ENCODE measurements at places on chromosomes 4 and X.

DNA sequence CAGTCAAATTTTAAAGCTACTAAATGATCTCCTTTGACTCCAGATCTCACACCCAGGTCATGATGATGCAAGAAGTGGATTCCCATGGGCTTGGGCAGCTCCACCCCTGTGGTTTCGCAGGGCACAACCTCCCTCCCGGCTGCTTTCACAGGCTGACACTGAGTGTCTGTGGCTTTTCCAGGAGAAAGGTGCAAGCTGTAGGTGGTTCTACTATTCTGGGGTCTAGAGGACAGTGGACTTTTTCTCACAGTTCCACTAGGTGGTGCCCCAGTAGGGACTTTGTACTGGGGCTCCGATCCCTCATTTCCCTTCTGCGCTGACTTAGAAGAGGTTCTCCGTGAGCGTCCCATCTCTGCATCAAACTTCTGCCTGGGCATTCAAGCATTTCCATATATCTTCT, 845.2 kb downstream of the PCDH18 start:
- no peak for DNase-seq

GRCh38 chrX:18545771-18546170, 120.4 kb downstream of the CDKL5 start:
- no peak for DNase-seq

GRCh38 chr4:81745050-81745449, 273.3 kb upstream of the RASGEF1B start:
- no peak for DNase-seq

- DNase-seq, result no peak
Observed at GRCh38 chr4:163622379-163623035, 128.0 kb downstream of the TMA16 start.

- no peak for DNase-seq
Observed at GRCh38 chrX:129188231-129188630, 335.1 kb downstream of the SMARCA1 start.

DNA sequence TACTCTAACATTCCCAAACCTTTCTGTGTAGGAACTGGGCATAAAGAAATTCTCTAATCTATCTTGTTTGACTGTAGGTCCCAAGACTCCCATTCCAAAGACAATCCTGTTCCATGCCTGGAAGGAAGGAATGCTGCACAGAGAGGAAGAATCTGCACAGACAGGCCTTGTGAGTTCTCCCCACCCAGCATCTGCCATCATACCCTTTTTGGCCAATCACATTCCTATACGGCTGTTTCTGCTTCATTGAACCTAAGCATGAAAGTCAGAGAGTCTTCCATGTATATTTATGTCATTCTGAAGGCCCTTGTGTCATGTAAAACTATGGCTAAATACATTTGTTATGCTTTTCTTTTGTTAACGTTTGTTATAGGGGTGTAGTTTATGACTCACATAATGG, 667.7 kb upstream of the IGFBP7 start:
- no peak for DNase-seq

GRCh38 chr4:24607334-24607733, 23.0 kb upstream of the DHX15 start:
- DNase-seq, result no peak

DNA sequence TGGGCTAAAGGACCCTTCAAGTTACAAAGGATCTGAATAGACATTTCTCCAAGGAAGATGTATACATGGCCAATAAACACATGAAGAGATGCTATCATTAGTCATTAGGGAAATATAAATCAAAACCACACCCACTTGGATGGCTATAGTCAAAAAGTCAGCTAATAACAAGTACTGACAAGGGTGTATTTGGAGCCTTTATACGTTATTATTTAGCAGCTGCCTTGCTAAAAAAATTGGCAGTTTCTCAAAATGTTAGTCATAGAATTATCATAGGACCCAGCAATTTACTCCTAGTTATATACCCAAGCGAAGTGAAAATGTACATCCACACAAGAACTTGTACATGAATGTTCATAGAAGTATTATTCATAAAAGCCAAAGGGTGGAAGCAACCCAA, 112.7 kb upstream of the DUSP21 start:
- DNase-seq, result no peak

GRCh38 chr4:41060352-41061334, 153.7 kb downstream of the APBB2 start:
- DNase-seq, result no peak

DNA sequence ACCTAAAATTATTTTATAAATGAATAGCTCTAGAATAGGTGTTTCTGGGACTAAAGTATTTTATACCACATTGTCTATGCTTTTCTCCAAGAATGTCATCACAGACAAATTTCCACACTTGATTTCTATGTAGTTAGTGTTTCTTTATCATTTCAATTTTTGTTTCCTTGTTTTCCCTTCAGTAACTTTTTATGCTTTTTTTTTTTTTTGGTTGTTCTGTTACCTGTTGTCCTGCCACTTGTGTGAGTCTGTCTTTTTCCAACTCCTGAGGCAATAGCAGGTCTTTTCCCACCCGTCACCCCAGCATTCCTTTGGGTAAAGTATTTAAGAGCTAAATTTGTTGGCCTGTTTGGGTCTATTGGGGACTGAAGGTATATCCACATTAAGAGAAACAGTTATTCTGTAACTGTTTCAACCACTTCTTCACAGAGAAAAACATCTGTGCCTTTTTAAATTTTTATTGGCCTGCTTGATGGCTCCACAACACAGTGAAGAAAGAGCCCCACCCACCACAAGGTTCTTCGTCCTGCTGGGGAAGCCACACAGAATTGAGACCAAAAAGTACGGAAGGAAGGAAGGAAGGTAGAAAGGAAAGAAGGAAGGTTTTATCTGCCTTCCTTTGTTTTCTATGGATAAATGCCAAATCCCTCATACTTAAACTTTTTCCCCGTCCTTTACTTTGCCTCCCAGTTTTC, 17.7 kb upstream of the GPC3 start:
- no peak for DNase-seq

- no peak for DNase-seq
Observed at GRCh38 chr4:157643257-157643656, 422.7 kb downstream of the GRIA2 start.

- DNase-seq, result no peak
Observed at GRCh38 chr4:157889788-157890187, 283.0 kb downstream of the GASK1B start.

GRCh38 chr4:38343608-38344007, 320.4 kb upstream of the KLF3 start:
- no peak for DNase-seq

DNA sequence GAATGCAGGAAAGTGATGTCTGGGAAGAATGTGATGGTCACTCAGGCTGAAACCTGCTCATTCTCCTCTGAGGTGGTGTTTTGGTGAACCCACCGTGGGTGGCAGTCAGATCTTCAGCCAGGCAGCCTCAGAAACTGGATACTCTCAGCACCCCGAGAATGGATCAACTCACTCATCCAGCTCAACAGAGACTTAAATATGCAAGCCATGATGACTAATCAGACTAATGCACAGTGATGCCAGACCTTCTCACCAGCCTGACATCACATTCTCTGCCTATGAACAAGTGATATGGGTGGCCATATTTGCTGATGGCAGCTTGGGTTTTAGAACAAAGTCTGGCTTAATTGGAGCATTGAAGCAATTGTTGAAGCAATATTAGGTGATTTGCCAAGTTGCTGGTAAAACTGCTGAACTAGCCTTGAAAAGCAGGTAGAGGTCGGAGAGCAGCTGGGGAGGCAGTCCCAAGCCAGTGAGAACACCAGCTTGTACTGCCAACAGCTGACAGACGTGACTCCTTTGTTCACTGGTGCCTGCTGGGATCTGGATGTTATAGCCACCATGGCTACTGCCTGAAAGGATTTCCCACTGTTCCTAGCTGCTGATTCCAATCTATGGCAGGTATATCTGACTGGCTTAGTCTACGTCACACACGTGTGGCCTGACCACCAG, 608.1 kb downstream of the MID1IP1 start:
- no peak for DNase-seq

DNA sequence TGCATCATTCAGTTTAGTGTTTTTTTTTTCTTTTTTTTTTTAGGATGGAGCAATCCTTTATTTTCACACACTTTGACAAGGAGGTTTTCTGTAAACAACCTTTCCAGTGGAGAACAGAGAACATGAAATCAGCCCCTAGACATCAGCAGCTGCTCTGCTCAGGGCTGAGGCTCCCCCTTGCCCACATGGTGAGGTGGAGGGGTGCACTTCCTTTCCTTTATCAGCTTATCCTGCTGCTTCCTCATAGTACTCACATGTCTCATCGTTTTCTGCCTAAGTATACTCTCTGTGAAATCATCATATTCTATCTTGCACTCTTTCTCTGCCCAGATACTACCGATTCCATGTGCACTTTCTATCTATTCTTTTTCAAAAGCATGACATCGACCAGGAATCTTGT, 47.6 kb upstream of the PRSS12 start:
- no peak for DNase-seq

DNA sequence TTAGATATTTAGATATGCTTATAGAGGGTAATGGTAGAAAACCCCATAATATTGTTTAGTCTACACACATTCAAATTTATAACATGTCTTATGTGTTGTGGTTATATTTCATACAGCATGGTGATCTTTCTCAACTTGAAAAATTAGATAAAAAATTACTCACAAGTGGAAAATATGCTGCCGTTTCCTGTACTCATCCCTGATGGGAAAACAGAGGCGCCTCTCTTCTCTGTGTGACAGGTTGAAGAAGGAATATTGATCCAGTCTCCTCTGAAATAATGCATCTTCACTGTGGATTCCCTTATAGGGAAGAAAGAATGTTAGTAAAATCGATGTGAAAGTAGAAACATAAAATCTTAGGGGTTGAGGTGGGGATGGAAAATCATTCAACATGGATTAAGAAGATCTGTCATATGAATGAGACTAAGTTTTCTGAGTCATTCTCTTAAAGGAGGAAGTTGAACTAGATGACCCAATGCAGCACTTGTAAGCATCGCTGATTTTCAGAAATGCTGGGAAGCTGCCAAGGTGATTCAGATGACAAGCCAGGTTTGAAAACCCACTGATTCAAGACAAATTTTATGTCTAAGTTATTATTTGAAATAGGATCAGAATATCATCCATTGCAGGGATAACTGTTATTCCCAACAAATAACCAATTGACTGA, 70.7 kb downstream of the ANKRD50 start:
- DNase-seq, result peak; percentile 86

DNA sequence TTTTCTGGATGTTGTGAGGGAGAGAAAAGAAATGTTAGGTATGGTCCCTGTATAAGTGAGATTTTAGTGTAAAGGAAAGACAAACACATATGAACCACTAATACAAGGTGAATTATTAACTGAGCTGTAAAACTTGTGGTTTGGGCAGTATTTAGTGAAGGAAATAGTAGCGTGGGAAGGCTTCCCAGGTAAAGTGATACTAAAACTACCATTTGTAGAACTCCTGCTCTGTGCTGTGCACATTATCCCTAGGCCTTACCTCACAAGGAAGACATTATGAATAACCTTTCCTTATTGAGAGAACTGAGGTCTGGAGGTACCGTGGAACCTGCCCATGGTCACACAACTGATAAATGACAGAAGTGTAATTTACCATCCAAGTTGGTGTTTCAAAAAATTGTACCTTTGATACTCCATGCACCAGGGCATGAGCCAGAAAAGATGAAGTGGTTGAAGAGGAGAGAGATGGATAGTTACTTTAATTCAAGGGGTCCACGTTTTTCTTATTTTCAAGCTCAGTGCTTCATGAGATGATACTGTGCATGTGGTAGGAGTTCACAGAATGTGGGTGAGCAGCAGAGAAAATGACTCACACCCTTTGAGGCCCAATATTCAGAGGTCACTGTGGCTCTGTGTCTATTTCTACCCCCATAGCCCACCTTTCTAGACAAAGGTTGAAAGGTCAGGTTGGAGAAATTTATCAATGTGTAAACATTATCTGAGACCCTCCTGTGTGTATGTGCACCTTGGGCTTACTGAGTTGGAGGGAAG, 2.6 kb upstream of the VSIG4 start:
- DNase-seq, result no peak

GRCh38 chrX:9668537-9668936, 97.1 kb downstream of the GPR143 start:
- no peak for DNase-seq

- DNase-seq, result no peak
Observed at GRCh38 chr4:20319825-20320612, 68.3 kb downstream of the SLIT2 start.

- DNase-seq, result no peak
Observed at GRCh38 chr4:159770401-159770800, 667.5 kb downstream of the RAPGEF2 start.

DNA sequence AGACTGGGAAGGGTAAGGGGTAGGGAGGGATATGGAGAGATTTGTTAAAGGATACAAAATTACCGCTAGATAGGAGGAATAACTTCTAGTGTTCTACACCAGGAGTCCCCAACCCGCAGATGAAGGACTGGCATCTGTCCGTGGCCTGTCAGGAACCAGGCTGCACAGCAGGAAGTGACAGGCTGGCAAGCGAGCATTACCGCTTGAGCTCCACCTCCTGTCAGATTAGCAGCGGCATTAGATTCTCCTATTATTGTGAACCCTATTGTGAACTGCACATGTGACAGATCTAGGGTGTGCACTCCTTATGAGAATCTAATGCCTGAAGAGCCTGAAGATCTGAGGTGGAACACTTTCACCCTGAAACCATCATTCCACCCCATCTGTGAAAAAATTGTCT, 27.9 kb upstream of the BBS7 start:
- no peak for DNase-seq

GRCh38 chr4:48991357-48991756, 5.3 kb downstream of the CWH43 start:
- no peak for DNase-seq

DNA sequence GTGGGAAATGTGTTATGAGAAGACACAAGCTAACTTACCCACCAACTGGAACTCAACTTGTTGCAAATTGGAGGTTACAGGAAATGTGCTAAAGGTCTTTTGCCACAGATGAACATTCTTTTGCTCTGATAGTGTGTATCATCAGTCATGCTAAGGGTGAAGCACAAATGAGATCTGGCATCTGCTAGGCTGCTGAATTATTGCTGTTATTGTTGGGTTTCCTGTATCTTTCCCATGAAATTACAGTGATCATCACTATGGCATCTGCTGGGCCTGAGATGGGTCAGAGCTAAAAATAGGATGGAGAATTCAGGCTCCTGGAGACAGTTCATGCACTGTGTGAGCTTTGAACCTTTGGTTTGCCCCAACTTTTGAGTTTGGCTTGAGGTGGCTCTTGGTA, 124.5 kb downstream of the NPNT start:
- no peak for DNase-seq

DNA sequence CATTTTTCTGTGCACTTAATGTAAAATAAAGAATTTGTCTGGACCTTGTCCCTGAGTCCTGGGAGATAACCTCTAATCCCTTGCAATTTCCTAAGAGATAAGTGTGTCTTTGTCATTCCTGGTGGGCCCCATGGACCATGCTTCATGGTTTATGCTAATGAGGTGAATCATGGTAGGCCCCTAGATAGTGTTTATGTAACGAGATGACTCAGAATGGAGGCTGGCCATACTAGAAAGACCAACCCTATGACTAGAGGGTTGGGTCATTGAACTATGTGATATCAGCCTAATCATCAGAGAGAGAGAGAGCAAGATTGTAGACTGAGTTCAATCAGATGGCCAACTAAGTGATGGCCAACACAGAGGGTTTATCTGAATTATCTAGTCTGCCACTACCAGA, 64.2 kb upstream of the NHSL2 start:
- peak; percentile 2 for DNase-seq
